ENCODE measurements at places on chromosomes 5 and 9.

- DNase-seq = no peak
Observed at GRCh38 chr5:154359221-154359573, 86.6 kb upstream of the SAP30L start.

DNA sequence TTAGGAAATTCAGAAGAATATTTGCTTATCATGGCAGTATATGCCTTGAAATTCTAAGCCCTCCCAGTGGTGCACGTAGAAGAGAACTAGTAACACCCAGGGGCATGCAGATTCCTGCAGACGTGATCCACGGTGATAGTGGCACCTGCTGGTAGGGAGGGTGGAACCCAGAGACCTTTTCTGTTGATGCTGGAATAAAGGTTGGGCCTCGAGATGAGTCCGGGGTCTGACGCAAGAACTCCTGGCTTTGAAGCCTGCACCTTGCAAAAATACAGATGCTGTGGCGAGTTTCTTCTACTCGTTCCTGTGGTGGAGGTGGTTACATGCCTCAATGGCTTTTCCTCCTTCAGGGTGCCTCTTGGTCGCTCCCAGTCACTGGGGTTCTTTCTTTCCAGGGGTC is 39.5 kb upstream of the PHF2 start:
- no peak for DNase-seq

- no peak for DNase-seq
Observed at GRCh38 chr9:129868023-129868871, 33.0 kb downstream of the USP20 start.

GRCh38 chr9:124769549-124770358 is 1.4 kb downstream of the NR6A1 start:
- DNase-seq = peak; percentile 46

DNA sequence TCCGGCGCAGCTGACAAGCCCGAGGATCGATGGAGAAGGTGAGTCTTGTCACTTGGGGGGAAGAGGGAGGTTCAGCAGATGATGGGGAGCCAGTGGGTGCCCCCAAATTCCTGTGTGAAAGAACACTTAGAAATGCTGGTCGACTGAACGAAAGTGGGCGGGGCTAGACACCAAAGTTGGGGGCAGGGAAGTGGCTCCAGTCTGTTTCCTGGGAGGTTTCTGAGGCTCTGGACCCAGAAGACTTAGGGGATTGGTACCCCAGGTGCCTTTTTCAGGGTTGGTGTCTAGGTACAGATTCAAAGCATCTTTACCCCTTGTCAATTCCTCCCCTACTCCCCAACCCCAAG is 278.6 kb downstream of the ZSWIM6 start:
- no peak for DNase-seq

- no peak for DNase-seq
Observed at GRCh38 chr5:163439092-163439425, 1.7 kb downstream of the CCNG1 start.

DNA sequence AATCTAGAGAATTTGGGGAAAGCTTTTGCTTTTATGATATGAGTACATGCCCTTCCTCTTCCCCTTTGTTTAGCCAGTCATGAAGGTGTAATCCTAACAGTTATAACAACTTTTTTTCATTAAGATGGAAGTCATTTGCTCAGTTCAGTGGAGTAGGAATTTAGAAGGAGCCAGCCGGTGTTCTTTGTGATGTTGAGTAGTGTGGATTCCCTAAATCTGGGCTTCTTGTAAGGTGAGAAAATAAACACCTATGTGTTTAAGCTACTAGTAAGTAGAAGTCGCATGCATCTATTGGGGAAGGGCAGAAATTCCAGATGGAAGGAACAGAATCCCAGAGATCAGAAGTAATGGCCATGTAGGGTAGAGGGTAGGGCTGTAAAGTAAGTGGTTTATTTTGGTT is 13.6 kb upstream of the CNTLN start:
- no peak for DNase-seq

DNA sequence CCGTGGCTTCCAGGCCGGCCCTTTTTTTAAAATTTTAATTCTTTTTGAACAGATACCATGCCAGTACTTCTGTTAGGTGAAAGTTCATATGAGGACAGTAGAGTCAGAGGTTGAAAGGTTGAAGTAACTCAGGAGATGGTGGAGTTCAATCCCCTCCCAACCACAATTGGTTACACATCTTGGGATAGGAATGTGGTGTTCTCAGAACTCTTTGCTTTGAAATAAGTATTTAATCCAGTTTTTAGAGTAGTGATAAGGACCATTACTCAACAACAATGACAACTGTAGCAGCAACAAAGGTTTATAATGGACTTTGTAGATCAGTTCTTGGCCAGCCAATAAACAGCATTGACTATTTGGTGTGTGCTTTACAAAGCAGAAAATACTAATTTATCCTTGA is 116.0 kb downstream of the ARHGAP26 start:
- no peak for DNase-seq

DNA sequence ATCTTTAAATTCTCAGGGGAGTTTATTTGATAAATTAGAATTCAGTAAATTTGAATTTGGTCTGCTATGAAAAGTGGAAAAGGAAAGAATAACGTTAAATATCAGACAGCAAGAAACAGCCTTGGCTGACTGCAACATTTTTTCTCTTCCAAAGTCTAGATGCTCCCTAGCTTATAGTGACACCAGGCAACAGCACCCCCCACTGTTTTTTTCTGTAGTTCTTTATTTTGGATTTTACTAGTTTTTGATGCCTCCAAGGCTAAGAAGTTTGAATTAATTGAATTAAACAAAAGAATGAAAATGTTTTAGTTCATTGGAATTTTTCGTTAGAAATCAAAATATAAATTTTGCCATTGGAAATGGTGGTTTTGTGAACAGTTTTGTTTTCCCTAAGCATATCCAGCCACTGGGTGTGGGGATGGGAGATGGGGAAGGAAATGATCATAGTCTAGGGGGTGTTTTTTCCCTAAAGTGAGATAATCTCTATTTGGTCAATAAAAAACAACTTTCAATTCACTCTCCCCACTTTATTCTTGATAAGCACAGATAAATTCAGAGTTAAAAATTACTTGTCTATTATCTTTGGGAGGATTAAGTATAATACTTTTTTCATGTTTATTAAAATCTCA is 199.3 kb upstream of the CD180 start:
- DNase-seq = peak; percentile 8

GRCh38 chr5:115816226-115817081 is at the start of gene CDO1:
TSS of gene CDO1 (minus strand) at chr5:115816659. CDS start at chr5:115816397, 262 bp downstream.
- DNase-seq = peak; percentile 75

DNA sequence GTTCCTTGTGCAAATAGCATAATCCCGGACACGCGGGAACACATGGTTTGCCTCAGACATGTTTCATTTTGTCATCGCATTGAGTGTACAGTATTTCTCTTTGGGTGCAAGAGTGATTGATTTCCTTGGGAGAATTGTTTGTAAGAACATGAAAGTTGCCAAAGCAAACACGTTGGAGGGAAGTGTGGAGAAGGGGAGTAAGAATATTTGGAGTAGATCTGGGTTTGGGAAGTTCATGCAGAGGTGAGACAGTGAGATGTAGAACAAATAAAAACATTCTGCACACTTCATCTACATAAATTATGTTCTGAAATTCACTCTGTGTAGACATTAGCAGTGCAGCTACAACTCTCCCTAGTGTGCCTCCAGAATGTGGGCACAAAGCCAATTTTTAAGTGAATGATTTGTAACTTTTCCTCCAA is 24.0 kb downstream of the FOXD1 start:
- DNase-seq = no peak

DNA sequence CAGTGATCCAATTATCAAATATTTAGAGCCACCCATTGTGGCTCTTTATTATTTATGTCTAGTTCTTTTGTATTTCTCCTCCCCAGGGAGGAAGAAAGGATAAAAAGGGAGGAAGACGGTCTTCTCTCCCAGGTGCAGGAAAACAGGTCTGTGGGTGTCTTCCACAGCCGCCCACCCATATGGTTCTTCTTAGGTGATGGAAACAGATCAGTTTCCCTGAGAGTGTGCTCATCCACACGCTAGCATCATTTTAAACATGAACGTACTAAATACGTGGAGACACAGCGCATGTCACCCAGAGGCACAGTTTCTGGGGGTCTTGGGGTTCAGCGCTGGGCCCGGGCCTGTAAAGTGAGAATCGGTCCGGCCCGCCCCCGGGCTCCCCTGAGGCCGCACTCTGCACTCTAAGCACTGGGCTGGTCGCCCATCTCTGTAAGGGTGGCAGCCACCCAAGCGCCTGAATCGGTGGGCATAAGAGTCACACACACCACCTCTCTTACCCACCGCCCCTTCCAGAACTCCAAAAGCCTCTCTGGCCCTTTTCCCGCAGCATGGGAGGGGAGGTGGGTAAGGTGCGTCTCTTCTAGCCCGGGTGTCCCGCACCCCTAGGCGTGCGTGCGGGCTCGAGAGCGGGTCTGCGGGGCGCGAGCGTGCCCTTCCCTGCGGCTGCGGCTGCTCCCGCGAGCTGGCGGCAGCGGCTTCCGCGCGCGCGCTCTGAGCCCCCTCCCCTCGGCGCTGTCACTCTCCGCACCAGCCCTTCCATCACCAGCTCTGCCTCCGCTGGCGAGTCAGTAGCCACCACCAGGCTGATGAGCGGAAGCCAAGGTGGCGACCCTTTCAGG is 1.3 kb downstream of the PTCH1 start:
- DNase-seq = peak; percentile 75

DNA sequence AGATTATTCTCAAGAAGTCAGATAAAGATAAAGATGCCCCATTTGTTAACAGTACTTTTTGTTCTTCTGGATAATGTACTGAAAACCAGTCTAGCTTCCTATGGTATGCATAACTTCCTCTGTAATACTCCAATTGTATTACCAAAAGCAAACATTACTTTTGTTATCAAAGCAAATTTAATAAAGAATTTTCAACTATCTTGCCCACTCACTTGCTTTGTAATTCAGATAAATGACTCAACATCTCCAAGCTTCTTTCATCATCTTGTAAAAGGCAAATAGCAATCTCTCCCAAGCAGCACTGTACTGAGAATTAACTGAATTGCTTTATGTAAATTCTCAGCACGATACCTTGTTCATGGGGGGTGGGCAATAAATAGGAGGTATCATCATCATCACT is 98.3 kb downstream of the NFIB start:
- no peak for DNase-seq

DNA sequence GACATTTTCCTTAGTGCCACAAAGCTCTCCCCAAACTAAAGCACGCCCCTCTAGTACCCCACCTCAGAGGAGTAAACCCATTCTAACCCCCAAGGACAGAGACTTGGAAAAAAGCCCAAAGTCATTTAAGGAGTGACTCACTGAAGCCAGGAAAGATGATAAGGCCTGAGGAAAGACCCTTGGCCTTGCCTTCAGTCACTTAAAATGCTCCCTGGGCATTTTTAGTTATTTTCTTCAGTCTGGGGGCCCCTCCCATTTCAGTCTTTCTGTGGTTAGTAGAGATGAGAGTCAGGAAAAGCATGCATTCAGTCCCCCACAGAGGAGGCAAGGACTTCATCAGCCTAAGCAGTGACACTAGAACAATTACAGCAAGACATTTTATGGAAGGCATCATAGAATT is 13.7 kb upstream of the TLX3 start:
- no peak for DNase-seq

DNA sequence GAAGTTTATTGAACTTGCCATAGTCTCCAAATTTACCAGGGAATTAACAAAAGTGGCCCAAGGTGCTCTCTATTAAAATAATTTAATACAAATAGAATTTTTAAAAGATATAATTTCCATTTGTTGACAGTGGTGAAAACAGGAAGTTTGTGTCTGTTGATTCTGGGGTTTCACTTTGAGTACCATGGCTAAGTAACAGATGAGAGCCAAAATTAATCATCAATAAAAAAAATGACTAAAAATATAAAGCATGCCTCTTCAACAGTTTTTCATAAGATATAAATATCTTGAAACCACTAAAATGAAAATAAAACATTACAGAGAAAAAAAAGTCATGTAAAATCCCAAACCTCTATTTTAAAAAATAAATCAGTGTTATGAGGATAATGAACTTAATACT is 49.8 kb downstream of the SGCD start:
- DNase-seq = no peak

DNA sequence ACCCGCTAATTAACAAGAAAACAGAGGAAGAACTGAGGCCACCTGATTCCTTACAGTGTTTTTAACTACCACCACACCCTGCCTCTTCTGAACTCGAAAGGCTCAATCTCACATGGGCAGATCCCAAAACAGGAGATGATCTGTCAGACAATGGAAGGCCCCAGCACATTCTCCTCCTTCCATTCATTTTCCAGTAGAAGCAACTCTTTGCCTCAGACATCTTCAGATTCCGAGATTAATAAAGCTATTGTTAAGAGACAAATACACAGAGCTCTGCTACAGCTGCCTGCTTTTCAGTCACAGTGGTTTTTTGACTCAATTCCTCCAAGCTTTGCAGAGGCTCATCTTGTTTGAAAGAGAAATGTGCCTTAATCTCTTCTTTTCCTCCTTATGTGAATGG is 127.2 kb upstream of the ADAMTSL1 start:
- no peak for DNase-seq

GRCh38 chr9:28207657-28208056 is 634.4 kb upstream of the C9orf72 start:
- no peak for DNase-seq

DNA sequence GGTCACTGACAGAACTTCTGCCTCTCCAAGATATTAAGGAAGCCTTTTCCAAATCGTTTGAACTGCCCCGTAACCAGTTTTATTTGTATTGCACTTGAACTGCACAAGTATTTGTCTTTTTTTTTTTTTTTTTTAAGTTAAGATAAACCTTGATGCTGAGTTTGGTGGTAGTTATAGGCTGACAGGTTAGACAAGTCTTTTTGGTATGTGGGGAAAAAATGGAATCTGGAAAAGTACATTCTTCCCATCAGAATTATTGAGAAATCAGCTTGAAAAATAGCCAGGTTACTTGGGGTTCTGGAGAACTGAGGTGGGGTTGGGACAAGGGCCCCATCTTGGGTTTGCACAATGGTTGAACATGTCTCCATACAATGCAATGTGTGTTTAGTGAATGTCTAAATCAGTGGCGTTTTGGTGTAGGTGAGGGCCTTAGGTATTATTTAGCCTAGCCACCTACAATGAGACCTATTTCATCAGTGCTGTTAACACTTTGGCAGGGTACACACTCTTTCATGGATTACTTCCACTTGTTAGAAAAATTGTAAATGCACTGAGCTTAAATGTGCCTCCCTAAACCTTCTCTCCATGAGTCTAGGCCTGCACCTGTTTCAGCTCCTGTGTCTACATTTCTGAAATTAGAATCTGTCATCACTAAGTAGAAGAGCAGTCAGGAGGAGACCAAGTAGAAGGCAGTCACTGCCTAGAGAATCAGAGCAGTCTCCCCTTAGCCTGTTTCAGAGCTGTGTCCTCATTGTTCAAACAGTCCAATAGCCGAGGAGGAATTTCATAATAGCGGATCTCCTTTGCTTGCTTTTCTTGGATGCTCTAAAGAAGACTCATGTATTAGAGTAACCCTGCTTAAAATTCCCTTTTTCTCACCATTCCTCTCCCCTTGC is 140.0 kb upstream of the HMHB1 start:
- DNase-seq = no peak
